CD4-positive, alpha-beta T cell treated with Interleukin-17A for 1 hour (primary cell): ENCODE measurements at places on chromosomes 7 and 10.

DNA sequence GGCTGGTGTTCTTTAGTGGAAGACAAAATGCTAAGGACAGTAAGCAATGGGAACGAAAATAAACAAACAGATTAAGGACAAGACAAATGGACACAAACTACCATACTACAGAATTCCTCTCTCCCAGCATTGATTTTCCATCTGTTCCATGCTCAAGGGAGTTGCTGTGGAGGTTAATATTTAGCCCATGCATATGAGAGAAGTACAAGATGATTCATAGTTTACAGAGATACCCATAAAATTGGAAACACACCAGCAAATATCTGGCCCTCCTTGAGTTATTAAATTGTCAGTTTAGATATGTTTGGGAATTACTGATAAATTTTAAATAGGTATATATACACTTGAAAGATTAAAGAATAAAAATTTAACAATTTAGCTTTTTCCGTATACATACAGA, 69.8 kb downstream of the GLI3 start:
- no peak for DNase-seq

GRCh38 chr7:14717816-14718215, 184.7 kb downstream of the DGKB start:
- DNase-seq = no peak

DNA sequence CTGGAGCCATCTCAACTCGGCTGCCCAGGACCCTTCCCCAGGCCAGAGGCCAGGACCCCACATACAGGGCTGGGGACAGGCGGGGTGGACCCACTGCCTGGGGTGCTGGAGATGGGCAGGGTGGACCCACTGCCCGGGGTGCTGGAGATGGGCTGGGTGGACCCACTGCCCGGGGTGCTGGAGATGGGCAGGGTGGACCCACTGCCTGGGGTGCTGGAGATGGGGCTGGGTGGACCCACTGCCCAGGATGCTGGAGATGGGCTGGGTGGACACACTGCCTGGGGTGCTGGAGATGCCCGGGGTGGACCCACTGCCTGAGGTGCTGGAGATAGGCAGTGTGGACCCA, 32.4 kb upstream of the FOXL3 start:
- DNase-seq = no peak

DNA sequence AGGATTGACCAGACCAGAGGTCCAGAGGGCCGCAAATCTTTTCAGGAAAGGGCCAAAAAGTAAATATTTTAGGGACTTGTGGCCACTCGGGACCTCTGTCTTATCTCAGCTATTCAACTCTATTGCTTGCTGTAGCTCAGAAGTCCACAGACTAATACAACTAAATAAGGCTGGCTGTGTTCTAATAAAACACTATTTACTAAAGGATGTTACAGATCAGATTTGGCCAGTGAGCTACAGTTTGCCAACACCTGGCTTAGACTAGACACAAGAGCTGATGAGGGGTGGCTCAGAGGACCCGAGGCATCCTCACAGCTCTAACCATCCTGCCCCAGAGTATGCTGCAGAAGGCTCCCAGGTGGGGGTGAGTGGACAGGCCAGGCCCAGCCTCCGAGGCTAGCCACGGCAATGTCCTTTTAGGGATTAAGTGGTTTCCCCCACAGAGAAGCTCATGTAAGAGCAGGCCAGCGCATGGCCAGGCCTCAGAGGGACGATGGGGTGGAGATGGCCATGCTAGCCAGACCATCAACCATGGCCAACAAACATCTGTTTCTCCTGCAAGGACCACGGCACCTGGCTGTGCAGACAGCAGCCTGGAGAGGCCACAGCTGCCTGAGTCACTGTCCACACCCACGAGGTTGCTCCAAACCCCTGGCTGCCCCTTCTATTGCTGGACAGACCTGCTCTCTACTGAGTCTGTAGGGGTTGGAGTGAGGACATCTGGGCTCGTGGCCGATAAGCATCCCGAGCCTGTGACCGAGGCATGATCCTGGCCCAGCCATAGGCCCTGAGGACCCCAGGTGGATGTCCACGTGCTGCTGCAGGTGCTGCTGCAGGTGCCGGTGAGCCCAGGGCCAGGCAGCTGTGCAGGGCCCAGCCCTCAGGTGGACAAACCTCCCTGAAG, 76.5 kb downstream of the AFAP1L2 start:
- no peak for DNase-seq

GRCh38 chr7:48839108-48839507, 85.2 kb upstream of the CDC14C start:
- no peak for DNase-seq

DNA sequence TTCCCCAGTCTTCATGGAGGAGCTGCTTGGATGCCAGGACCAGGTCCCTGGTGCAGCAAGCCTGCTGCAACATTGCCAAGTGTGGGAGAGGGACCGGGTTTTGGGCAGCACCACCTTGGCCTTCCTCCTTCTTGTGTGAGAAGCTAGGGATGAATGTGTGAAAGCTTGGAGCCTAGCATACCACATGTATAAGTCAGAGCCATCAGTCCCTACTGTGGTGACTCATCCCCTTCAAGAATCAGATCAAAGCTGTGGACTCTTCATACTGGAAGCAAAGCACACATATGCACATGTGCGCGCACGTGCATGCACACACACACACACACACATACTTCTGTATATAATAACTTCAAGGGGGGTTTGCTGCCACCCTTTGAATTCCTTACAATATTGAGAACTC, 527.8 kb downstream of the LRMDA start:
- no peak for DNase-seq

DNA sequence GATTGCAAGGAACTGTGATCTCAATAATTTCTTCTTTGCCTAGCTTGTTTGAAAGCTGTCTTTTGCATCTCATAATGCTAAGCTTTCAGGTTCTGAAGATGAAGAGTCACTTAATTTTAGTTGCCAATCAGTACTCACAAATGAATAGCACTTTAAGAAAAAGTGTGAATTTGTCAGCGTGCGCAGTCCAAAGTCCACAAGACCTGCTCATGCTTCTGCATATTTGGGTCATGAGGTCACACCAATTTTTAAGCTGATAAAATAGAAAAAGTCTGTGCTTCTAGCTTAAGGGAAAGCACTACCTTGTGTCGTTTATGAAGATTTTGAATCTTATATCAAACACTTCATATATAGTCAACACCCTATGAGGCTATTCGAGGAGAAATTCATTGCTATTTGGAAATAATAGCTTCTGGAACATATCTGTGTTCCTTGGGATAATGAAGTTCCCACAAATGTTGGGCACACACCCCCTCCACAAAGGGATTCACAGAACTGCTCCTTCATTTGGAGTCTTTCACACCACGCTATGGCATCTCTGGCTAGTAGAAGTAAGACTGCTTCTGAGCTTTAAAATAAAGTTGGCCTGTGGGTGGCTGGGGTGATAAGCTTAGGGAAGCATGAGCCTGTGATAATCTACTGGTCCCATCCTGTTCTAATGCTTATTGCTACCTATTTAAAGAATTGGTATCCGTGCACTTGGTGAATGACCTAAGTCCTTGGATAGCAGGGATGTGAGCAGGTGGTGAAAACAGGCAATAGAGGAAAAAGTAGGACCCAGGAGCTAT, 33.3 kb downstream of the A1CF start:
- DNase-seq = no peak

DNA sequence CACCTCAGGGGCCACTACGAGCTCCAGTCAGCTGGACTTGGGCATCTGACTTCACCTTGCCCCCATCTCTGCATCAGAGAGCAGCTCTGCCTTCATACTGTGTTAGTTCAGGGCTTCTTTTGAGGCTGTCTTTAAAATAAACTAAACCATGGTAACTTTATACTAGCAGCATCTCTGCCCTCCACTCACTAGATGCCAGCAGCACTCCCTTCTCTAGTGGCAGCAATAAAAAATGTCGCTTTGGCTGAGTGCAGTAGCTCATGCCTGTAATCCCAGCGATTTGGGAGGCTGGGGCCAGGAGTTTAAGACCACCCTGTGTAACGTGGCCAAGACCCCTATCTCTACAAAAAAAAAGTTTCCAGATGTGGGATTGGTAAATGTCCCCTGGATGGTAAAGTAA, 584.4 kb downstream of the INHBA start:
- no peak for DNase-seq
